ENCODE measurements at places on chromosomes 2 and 18. TPM values are rescaled to one million over a fixed set of nuclear protein-coding genes. Genes with fewer than 3 reads are reported as not detected.

DNA sequence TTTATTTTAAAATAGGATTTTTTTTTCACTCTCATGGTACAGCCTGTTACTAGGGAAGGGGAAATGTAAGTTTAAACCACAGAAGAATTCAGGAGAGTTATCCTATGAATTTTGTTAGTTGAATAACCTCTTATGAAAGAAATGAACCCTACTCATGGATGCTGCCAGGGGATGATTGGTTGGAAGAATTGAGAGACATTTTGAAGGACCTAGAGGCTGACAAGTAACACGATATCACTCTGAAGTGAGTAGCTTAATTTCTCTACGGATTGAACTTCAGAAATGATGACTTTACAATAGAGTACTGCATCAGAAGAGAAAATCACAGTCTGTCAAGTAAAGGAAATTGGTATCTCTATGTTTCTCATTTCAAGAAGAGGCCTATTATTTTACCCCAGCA, 1346.2 kb downstream of the SUCLG1 start:
- no peak for DNase-seq

Gene PLGLB2
- 0.62 TPM for total RNA-seq

GRCh38 chr18:74961596-74961995, 247.3 kb downstream of the PTGR3 start:
- DNase-seq, result no peak

DNA sequence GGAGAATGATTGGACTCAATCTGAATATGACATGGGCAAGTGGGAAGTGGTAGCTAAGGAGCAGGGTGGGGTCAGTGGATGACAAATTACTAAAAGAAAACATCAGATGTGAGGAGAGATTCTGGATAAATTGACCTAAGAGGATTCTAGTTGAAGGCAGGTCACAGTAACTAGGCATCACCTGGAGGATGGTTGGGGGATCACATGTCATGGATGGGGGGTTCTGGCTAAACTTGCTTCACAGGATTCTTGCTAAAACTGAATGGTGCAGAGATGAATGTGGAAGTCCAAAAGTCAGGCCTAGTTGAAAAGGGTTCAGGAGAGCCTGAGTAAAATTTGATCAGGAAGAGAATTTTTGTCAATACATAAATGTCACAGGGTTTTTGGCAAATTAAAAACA, 18.3 kb downstream of the CLHC1 start:
- DNase-seq, result no peak

DNA sequence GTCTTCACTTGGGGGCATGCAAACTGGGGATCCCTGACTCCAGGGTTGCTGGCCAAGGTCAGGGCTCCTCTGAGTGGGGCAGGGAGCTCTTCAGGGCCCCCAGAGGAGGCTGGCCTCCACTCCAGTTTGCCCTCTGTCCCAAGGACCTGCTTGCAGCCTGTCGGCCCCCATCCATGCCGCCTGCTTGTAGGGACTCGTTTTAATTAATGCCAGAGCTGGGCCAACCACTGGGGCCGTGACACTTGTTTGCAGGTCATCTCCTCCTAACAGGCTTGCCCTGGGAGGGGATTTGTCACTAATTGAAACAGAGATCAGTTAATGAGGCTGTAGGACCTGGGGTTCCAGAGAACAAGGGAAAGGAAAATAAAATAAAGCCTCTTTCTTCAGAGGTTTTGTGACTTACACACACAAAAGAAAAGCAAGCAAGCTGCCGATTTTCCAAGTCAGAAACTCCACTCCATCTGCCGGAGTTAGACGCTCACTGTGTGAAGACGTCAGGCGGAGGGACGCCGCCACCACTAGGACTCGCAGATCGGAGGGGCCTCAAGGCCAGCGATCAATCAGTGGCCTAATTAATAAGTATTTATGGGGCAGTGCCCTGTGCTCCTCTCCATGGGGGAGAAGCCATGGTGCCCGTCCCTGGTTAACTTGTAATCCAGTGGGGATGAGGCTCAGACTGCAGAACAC, 75.9 kb downstream of the SFXN5 start:
- DNase-seq, result peak; percentile 60
